Esophagus squamous epithelium (tissue), 5 donors: ENCODE measurements at places on chromosomes 2 and 18. TPM values are rescaled to one million over a fixed set of nuclear protein-coding genes. Genes with fewer than 3 reads are reported as not detected.

The SLC30A3 gene
- not detected for total RNA-seq

The RTP5 gene
- 0.12 TPM for total RNA-seq

The DNER gene
- 0.76 TPM for total RNA-seq

The SERPINB4 gene
- total RNA-seq = 543 TPM

The LTBP1 gene
- total RNA-seq = 19.2 TPM

The SERPINB11 gene
- 2.1 TPM for total RNA-seq

DNA sequence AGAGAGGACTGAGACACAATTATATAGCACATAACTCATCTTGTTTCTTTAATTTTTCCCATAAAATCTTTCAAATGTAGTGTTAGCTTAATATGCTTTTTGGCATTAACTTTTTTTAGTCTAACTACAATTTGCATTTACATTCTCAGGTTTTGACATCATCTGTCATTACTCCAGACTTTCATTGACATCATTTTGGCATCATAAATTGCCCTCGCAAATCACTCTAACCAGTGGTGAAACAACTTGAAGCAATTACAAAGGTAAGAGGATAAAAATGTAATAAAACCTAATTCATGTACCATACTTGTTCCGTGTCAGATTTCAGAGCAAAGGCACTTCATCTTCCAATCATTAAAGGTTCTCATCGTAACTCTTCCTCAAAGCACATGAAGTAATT lies 41.4 kb downstream of the RFX8 start:
- H3K27ac ChIP-seq = no peak overlapping the region
- peaks cover 13% of the 10 kb centered on the region for H3K4me1 ChIP-seq
- H3K4me3 ChIP-seq = no peak overlapping the region
- DNase-seq = no peak
- no peaks in the 10 kb centered on the region for H3K27me3 ChIP-seq
- no peaks in the 10 kb centered on the region for H3K36me3 ChIP-seq

DNA sequence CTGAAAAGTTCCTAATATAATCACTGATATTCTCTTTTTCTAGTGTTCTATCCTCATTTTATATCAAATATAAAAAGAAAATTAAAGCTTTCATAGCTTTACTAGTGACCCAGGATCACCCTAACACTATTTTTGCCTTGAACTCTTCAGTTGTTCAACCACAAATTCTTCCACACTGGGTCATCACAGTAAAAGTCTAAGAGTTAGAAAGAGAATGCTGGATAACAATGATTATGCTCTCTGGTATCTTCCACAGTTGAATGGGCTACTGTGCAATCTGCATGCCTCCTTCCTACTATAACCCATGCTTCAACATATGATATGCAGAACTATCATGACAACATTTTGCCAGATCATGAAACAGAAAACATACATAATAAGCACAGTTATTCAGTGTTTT lies 32.3 kb downstream of the CHN1 start:
- no peaks in the 10 kb centered on the region for H3K4me1 ChIP-seq
- H3K4me3 ChIP-seq = no peak overlapping the region
- H3K27ac ChIP-seq = no peak overlapping the region
- H3K27me3 ChIP-seq = no peaks in the 10 kb centered on the region

DNA sequence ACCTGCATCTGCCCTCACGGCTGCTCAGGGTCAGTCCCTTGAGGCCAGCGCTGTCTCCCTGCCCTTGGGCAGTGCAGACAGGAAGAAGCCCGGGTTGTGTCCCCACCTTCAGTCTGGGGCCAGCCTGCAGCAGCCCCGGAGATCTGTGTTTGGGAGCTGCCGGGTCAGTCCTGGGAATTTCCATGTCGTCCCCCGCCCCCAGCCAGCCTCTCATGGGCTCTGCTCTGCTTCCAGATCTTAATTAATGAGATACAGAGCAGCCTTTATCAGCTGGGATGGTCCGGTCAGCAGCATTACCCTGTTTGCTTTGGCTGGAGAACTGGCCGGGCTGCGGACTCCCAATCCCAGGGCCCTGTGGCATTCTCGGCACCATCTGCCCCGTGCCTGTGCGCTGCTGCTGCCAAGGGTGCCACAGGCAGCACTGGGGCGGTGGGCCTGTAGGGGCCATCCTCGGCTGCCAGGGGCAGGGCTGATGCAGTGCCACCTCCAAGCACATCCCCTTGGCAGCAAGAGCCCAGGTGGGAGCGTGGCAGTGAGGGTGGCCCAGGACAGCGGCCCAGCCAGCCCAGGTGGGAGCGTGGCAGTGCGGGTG lies 2.4 kb downstream of the BOK start:
- H3K4me1 ChIP-seq = peaks cover 49% of the 10 kb centered on the region
- no peak for DNase-seq
- H3K4me3 ChIP-seq = peak overlapping the region; percentile 68
- no peaks in the 10 kb centered on the region for H3K27me3 ChIP-seq
- H3K36me3 ChIP-seq = no peaks in the 10 kb centered on the region

GRCh38 chr2:71803398-71803797 lies 344.3 kb downstream of the CYP26B1 start:
- H3K27me3 ChIP-seq = no peaks in the 10 kb centered on the region
- H3K27ac ChIP-seq = no peak overlapping the region
- DNase-seq = no peak
- no peaks in the 10 kb centered on the region for H3K36me3 ChIP-seq

- no peak overlapping the region for H3K27ac ChIP-seq
- no peak overlapping the region for H3K4me3 ChIP-seq
- H3K27me3 ChIP-seq = no peaks in the 10 kb centered on the region
- H3K36me3 ChIP-seq = no peaks in the 10 kb centered on the region
- H3K4me1 ChIP-seq = no peaks in the 10 kb centered on the region
Observed at GRCh38 chr18:30852980-30853379, 189.6 kb downstream of the DSC3 start.

DNA sequence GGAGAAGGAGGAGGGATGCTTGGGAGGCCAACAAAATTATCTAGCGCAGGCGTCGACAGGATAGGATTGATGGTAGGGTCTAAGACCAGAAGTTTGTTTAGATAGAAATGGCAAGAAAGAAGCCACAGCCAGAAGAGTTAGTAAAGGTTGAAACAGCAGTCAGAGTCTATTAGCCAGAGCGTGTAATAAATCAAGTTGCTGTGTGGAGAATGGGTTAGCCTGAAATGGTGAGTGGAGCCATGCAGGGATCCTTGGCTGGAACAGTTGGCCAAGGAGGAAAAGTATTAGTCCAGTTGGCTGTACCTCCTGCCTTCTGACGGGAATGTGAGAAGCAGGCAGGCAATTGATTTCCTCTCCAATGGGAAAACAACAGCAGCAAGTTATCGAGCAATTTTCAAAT lies 190.7 kb upstream of the CCDC68 start:
- DNase-seq = no peak
- H3K27ac ChIP-seq = no peak overlapping the region
- no peaks in the 10 kb centered on the region for H3K36me3 ChIP-seq
- H3K27me3 ChIP-seq = no peaks in the 10 kb centered on the region

GRCh38 chr2:6368281-6368680 lies 497.4 kb downstream of the CMPK2 start:
- H3K4me1 ChIP-seq = no peaks in the 10 kb centered on the region
- no peak overlapping the region for H3K27ac ChIP-seq
- no peak overlapping the region for H3K4me3 ChIP-seq
- no peak for DNase-seq
- H3K27me3 ChIP-seq = no peaks in the 10 kb centered on the region

DNA sequence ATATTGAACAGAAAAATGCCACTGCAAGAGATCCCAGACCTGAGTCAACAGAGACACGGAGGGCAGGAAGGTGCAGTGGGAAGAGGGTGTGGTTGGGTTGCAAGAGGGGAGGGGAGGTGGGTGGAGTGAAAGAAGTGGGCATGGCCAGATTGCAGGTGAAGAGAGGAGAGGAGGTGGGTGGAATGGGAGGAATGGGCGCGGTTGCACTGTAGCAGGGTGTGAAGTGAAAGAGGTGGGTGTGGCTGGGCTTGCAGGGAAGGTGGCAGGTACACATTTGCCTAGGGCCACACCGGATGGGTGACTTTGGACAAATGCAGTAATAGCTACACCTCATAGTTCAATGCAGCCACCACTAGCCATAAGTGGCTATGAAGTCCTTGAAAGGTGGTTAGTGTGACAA lies 71.1 kb downstream of the DOCK10 start:
- no peak for DNase-seq
- no peak overlapping the region for H3K4me3 ChIP-seq
- peaks cover 49% of the 10 kb centered on the region for H3K4me1 ChIP-seq
- H3K27ac ChIP-seq = peak overlapping the region; percentile 31
- H3K36me3 ChIP-seq = no peaks in the 10 kb centered on the region

- H3K4me1 ChIP-seq = no peaks in the 10 kb centered on the region
- H3K27ac ChIP-seq = no peak overlapping the region
- no peaks in the 10 kb centered on the region for H3K27me3 ChIP-seq
- no peak overlapping the region for H3K4me3 ChIP-seq
- H3K36me3 ChIP-seq = no peaks in the 10 kb centered on the region
Observed at GRCh38 chr2:239946562-239946863, 78.6 kb downstream of the NDUFA10 start.

DNA sequence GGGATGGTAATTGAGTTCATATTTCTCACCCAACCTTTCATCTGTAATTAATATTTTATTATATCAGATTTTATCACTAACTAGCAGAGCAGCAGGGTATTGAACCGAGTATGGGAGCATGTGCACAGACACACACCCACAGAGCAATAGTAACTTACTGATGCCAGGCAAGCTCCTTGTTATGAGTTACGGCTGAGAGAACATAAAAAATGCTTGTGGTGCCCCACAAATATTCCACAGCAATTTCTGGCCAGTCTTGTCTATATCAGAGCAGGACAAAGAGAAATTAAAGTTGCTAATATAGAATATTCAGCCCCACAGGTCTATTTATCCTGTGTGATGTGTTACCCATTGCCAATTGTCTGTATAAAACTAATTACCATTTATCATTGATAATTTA lies 501.8 kb upstream of the RAB12 start:
- no peaks in the 10 kb centered on the region for H3K27me3 ChIP-seq
- no peaks in the 10 kb centered on the region for H3K36me3 ChIP-seq
- H3K4me3 ChIP-seq = no peak overlapping the region
- no peak overlapping the region for H3K27ac ChIP-seq
- DNase-seq = no peak
